Stimulated activated CD8-positive, alpha-beta memory T cell treated with anti-CD3 and anti-CD28 coated beads, Interleukin-4, amount 100 ng/mL, for 4 hours (primary cell): ENCODE measurements at places on chromosomes 11 and 22.

- peak; percentile 6 for DNase-seq
Observed at GRCh38 chr11:130001461-130002351, 929 bp downstream of the PRDM10 start.

DNA sequence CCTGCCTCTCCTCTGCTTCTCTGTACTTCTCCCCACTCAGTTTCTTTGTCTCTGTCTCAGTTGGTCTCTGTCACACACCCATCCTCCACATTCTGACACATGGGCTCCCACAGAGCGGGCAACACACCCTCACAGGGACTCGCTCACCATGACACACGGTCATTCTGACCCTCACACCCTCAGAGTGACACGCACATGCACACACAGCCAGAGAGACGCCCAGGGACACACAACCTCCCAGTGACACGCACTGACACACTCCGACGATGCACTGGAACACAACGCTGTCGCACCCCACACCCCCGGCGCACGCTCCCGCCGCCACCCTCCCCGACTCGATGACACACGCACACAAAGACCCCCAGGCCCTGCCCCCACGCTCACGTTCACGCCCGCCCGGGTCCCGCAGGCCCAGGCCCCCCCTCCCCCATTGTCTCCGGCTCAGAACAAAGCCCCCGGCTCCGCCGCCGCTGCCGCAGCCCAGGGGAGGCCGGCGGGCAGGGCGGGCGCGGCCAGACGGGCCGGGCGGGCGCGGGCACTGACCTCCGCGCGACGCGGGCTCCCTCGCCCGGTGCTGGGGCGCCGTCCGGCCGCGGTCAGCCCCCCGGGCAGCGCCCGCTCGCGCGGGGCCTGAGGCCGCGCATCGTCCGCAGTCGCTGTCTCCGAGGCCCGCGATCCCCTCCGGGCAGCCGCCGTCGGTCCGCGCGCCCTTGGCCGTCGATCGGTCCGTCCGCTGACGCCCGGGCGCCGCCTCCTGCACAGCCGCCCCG is 404 bp downstream of the DCHS1 start:
- no peak for DNase-seq

GRCh38 chr22:46661221-46661851 is 41.1 kb downstream of the GRAMD4 start:
- peak; percentile 23 for DNase-seq

- DNase-seq: no peak
Observed at GRCh38 chr11:87251560-87251959, 213.8 kb downstream of the TMEM135 start.

DNA sequence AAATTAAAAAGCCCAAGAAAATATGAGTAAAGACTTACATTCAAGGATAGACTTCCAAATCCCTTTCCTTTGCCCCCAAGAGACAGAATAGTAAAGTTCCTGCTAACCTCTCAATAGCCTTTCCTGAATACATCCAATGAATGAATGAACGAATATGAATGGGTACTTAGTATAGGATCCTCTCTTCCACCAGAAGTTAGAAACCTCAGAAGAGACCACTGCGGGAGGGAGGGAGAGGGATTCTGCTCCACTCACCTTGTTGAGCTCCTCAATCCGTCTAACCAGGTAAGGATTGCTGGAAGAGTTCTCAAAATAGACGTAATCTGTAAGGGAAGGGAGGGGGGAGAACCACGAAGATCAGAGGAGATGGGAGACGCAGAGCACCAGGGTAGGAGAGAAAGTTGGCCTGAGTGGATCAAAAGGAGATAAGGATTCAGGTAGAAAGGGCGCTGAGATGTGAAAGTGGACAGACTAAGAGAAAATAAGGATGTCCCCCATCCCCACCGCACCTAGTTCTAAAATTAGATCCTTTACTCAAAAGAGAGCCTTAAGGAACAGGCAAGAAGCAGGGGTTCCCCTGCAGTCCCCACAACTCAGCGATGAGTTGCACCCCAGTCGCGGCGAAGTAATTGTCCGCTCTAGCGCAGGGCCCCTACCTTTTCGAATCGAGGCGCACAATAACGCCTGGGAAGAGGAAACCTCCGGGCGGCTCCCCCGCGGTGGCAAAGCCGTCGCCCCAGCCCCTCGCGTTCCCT is 1.1 kb downstream of the MTA2 start:
- no peak for DNase-seq

DNA sequence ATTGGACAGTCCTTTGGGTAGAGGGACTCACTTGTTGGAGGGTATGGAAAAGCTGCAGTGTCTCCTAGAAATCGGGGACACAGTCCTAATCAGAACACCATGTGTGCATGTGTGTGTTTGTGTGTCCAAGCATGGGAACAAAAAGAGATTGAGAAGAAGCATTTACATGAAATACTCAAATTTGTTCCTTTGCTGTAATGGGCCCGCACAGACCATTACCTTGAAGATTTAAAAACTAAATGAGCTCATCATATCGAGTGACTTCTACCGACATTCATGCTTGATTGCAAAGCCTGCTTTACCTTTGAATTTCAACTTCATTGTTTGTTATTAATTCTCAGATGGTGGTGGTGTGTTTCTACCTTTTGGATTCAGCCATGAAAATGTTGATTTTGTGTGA is 106.9 kb downstream of the ZBTB16 start:
- DNase-seq: no peak

DNA sequence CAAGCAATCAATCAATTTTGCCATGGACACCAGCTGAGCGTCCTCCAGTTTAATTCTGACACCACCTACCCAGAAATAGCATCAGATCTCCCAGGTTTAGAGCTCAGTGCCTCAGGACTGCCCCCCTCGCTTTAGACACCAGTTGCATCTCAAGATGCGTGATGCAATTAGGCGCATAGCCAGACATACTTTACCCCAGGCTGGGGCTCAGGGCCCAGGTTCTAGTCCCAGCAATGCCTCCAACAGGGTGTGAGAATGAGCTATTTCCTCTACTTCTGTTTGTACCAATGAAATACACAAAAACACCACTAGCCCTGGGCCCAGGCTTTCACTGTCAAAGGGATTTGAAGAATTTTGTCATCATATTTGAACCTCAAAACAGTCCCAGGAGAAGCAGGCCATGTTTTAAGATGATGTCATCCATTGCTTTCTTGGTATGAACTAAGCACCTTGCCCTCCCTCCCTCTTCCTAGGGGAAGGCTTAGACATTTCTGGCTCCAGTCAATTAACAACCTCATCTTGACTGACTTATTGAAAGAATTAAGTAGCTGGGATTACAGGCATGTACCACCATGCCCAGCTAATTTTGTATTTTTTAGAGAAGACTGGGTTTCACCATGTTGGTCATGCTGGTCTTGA is 61.5 kb upstream of the INCENP start:
- no peak for DNase-seq
